ENCODE measurements at places on chromosomes 5 and 9.

GRCh38 chr9:89309166-89309565 lies 1.8 kb upstream of the CKS2 start:
- DNase-seq = no peak

DNA sequence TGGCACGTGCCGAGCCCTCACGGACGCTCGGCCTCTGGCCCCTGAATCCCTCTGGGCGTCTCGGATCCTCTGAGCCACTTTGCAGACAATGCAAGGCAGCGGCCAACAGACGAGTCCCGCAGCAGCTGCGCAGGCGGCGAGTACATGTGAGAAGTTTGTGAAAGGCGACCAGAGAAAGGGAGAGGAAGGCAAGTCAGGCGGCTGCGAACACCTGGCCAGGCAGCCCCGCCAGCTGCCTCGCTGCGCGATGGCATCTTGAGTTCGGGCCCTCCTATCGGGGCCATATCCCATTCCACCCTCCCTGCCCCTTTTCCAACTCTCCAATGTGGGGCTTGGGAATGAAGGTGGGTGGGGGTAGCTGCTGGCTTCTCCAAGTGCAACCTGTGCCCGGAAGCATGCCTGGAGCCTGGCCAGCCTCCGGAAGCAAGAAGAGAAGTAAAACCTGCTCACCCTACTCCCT lies 4.5 kb upstream of the POU4F3 start:
- no peak for DNase-seq

- DNase-seq = peak; percentile 31
Observed at GRCh38 chr5:139650689-139651042, 2.5 kb downstream of the CXXC5 start.

DNA sequence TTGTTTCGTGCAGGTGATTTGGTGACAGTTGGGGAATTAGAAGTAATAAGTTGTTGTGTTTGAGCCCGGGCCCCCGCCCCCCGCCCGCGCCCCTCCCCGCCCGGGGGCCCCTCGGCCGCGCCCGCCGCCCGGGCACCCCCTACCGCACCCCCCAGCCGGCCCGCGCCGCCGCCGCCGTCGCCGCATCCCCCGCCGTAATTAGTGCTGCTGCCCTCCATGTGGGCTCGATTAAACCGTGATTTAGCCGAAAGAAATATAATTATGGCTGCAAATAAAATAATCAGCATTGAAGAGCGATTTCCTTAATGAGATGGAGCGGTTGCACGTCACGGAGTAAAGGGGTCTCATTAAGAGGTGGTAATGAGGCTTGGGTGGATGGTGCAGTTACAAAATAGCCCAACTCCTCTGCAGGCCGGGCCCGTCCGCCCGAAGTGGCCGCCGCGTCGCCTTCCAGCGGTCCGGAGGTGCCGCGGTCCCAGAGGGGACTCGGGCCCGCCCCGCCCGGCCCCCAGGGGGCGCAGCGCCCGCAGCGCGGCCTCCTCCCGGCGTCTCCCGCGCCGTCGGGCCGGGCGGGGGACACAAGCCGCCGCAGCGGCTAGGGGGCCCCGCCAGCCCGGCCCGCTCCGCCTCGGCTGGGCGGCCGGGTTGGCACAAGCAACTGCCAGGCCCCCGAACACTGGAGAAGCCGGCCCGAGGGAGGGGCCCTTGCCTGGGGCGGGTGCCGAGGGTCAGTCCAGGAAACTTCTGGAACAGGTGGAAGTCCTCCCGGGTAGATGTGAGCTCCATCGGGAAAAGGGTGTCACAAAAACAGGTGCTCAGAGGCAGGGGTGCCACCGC lies 6.9 kb upstream of the OTP start:
- peak; percentile 23 for DNase-seq

DNA sequence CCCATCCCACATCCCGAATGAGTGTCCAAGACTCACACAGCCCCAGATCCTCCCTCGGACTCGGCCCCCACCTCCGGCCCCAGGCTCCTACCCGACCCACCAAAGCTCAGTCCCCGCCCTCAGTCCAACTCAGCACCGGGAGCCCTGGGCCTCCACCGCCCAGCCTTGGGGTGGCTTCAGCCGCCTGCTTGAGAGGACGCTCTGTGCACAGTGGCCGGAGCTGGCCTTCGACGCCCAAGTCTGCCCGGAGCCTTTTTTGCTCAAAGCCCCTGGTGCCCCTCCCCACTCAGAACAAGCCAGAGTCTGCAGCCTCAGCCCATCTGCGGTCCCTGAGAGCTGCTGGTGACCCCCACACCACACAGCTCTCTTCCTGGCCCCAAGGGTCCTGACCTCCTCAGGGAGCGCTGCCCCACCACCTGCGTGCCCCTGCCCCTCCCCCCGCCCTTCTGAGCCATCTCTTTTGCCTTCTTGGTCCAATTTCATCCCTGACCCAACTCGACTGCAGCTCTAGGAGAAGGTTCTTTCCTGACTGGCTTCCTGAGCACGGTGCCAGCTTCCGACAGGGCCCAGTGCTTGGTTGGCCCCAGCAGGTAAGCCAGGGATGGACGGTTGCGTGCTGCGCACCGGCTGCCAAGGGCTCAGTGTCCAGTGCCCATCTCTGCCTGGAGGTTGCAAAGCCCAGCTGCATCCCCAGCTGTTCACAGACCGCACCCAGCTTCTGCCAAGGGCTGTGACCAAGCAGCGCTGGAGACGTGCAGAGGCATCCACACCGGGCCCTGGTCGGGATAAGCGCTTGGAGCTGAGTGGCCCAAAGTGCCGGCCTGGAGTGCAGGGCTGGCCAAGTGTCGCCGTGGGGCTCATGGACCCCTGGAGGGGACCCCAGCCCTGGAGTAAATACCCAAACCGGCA lies 27.7 kb upstream of the NSMF start:
- no peak for DNase-seq

GRCh38 chr9:27362447-27363210 lies 65.7 kb upstream of the EQTN start:
- no peak for DNase-seq

DNA sequence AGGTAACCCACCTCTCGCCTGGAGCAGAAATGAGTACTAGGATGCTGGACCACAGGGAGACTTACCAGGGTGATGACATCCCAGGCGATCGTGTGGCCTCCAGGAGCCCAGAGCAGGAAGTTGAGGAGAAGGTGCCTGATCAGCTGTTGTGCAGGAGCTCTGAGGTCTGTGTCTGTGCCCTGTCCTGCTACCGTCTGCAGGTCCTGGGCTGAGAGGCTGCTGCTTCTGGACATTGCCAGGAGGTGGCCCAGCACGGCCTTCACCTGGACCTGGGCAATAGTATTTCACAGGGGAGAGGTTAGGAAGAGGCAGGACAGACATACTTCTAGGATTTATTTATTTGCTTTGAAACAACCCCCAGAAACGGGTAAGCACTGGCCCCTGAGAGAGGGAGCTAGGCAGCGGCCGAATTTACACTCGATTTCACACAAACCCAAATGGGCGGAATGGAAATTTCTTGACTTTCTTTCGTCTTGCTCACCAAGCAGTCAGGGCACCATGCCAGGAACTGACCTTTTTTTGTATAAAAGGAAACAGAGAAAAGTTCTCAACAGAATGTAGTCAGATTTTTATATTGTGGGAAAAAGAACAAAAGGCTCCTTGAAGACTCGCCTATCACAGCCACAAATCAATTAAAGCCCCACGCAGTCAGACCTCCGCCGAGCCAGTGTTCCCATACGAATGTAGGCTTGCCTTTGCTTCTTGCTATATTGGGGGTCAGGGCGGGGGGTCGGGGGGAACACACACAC lies 210.3 kb downstream of the FANCC start:
- DNase-seq = peak; percentile 74

- peak; percentile 21 for DNase-seq
Observed at GRCh38 chr9:132141344-132141947, 20.4 kb upstream of the NTNG2 start.

GRCh38 chr9:93994545-93994944 lies 39.4 kb upstream of the BARX1 start:
- DNase-seq = no peak

DNA sequence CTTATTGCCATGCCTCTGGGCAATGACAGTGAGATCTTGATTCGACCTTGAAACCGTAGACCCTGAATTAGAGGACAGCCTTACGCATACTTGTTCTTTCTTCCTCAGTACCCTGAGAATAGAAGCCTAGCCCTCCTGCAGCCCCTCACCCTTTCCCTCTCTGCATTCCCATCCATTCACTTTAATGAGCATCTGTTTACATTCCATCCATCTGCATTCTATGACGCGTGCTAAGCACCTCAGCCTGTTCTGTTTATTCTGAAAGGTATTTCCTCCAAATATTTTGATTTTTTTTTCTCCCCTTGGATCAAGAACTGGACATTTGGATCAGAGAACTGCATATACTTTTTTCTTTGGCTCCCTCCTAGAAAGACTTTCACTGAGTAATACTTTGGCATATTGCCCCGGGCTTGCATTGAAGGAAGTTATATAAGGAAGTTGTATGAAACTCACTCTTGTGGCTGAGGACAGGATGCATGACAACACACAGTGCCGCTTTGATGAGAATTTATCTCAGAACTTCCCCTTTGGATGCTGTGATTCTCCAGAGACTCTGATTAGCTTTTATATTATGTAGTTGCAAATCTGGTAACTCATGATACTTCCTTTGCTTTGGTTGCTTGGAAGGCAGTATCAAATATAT lies 15.7 kb downstream of the TMEM8B start:
- DNase-seq = peak; percentile 93

- DNase-seq = no peak
Observed at GRCh38 chr5:122252319-122252718, 59.7 kb upstream of the SNCAIP start.

GRCh38 chr9:122197426-122197825 lies 31.3 kb downstream of the LHX6 start:
- no peak for DNase-seq

DNA sequence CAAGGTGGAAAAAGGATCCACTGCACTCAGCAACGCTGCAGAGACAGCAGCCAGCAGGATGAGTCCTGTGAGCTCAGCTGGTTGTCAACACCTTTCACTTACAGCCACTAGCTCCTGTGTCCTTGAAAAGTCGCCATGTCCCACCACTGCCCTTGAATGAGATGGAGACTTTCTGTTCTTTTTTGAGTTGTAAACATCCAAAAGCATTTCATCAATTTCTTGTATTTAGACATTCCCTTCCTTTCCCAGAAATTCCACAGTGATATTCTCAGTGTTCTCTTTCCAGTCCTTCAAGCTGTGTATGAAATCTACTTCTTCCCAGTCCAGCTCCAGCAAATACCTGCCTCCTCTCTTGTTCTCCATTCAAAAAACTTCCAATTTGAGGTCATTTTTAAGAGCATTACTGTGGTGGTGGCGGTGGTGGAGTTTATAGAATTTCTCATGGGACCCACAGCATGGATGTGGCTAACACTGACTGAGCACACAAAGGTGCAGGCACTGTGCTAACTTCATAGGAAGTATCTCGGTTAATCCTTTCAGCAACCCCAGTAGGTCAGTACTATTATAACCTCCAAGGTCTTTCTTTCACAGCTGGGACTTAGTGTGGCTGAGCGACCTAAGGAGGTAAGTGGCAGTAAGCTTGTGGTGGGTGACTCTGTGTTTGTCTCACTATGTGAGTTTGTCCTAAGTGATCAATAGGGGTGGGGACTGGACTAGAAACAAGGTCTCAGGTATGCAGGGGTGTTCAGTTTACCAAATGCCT lies 15.0 kb upstream of the GPX3 start:
- no peak for DNase-seq

- no peak for DNase-seq
Observed at GRCh38 chr5:35360671-35361070, 130.4 kb upstream of the PRLR start.

DNA sequence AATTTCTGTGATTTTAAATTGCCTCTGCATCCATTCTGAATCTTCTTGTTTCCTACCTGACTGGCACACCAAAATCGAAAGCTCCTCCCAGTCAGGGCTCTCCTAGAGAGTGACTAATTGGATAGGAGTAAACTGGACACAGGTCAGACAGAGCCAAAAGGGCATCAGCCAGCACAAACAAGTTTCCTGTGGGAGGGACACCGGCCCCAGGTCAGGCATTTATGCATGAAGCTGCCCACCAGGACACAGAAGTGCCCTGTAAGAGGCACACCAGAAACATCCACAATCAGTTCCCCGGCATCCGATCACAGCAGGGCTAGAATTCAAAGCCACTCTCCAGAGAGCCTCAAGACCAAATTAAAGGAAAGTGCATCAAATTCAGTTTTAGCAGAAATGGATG lies 78.4 kb downstream of the SFXN1 start:
- DNase-seq = no peak

GRCh38 chr9:131862261-131862660 lies 122.4 kb upstream of the RAPGEF1 start:
- DNase-seq = no peak

DNA sequence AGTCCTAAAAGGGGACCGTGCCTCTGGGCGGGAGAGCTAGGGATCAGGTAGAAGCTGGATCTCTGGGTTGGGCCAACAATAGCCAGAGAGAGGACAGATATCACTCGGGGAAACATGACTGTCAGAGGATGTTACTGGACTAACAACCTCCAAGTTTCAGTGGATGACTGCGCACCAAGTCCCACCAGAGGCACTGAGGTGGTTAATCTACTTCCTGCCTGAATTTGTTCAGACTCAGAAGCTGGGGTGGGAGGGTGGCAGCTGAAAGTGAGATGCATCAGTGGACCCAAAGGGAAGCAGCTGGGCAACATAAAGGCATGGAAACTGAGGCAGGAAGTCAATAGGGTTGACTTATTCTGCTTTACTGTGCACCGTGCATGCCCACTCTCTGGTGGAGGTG lies 130.1 kb upstream of the SLC44A1 start:
- no peak for DNase-seq

DNA sequence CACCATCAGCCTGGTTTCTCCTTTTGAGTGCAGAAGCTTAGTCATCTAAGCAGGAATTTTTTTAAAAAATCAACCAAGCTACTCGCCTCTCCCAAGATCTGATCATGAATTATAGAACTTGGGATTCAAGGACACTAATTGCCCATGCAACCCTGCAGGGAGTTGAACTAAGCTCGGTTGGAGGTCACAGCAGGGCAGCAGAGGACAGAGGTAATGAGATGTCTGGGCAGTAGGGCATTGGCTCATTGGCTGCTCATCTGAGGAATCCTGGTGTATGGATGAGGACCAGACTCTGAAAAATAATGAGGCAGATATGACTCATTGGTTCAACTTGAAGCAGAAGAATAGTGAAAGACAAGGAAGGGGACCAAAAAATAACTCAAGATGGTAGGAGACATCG lies 111.8 kb upstream of the TLE1 start:
- DNase-seq = peak; percentile 88

- DNase-seq = no peak
Observed at GRCh38 chr9:129665389-129665775, at the start of gene PRRX2. Gene PRRX2 (plus strand): TSS chr9:129665647. CDS start chr9:129665868, 221 bp downstream.

- no peak for DNase-seq
Observed at GRCh38 chr9:115135821-115136778, 18.1 kb upstream of the TNC start.

GRCh38 chr9:72843520-72844439 lies 109.1 kb downstream of the ALDH1A1 start:
- no peak for DNase-seq

GRCh38 chr5:63650581-63650980 lies 311.7 kb downstream of the HTR1A start:
- no peak for DNase-seq

GRCh38 chr9:32558408-32558934 lies 6.1 kb upstream of the TOPORS start:
- DNase-seq = no peak

GRCh38 chr5:148993283-148993936 lies 69.5 kb downstream of the SH3TC2 start:
- peak; percentile 93 for DNase-seq

Data from kidney tubule cell (primary cell).